ENCODE measurements at places on chromosomes 1 and 21.
A peak's percentile ranks its signal among the peaks of the same experiment; 100 is the strongest.

GRCh38 chr1:21891621-21892479 is 45.3 kb downstream of the HSPG2 start:
- no peak for DNase-seq

GRCh38 chr1:35930593-35931445 is at the start of gene AGO3:
AGO3 (plus strand) TSS chr1:35931105; CDS start chr1:35931427, 322 bp downstream.
- DNase-seq = peak; percentile 81

GRCh38 chr1:24868016-24868875 is 61.8 kb downstream of the RUNX3 start:
- no peak for DNase-seq

DNA sequence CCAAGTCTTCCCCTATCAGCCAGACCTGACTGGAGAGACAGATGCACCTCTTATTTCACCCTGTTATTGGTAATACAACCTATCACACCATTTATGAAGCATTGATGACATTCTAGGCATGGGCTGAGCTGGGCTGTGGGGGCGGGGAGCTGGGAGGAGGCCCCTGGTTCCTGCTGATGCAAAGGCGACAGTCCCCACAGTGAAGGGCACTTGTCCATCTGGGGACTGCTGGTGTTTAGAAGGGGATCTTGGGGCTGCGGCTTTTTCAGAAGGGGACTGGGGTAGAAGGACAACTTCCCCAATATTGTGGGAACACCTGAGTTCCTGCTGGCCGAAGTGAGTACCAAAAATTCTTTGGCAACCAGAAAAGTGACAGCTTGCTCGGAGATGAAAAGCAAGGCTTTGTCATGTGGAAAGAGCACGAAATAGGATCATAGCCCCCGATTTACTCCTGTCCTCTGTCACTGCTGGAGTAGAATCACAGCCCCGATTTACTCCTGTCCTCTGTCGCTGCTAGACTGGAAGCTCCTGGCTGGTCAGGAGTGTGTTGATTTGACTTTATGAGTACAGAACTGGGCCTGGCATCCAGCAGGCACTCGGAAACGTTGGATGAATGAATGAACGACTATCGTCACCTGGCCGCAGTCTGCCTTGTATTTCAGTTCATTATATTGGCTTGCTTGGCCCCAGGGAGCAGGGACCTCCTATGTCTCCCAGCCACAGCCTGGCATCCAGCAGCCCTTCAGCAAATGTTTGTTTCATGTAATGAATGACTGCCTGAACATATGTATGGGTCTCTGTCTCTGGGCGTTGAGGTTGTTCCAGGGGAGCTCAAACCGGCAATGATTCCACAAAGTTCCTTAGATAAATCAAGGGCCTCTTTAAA is 16.5 kb upstream of the ETV3L start:
- no peak for DNase-seq

GRCh38 chr1:165425621-165426020 is 19.3 kb downstream of the RXRG start:
- no peak for DNase-seq

DNA sequence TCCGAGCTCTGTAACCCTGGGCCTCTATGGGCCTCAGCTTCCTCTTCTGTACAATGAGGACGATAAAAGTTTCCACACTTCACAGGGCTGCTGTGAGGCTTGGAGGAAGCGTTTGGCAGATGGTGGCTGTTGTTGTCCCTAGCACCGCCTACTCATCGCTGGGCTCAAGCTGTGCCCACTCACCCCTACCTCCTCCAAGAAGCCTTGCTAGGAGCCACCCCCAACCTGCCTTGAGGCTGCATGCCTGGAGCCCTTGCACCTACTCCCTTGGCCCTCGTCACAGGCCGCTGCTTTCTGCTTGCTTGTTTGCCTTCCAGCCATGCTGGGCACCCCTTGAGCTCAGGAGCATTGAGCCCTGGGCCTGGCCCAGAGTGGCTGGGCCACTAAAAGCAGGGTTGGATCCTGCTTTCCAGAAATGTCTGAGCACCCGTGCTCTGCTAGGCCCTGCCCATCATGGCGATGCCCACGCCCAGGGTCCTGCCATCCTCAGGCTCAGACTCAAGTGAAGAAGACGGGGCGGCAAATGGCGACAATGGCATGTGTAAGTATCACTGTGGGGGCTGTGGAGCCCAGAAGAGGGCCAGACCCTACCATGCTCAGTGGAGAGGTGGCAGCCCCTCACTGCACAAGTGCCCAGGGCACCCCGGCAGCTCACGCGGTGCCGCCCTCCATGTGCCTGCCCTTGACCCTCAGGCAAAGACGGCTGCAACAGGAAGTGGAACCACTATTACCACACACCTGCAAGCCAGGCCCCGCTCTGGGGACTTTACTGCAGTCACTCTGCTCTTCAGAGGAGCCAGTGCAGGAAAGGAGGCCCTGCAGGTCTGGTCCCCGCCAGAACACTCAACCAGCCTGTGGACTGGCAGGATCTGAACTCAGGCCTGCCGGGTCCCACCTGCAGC is 9.5 kb downstream of the SH3BGRL3 start:
- DNase-seq = no peak

- DNase-seq = no peak
Observed at GRCh38 chr1:110787328-110788071, 85.4 kb upstream of the CD53 start.

- no peak for DNase-seq
Observed at GRCh38 chr21:42107177-42107880, 36.2 kb downstream of the UMODL1 start.

- no peak for DNase-seq
Observed at GRCh38 chr1:220970311-220970710, 91.1 kb downstream of the HLX start.

GRCh38 chr21:29080454-29080941 is 7.0 kb upstream of the CCT8 start:
- no peak for DNase-seq

GRCh38 chr1:32937061-32937460 is 27.5 kb downstream of the RNF19B start:
- DNase-seq = no peak

- no peak for DNase-seq
Observed at GRCh38 chr1:978069-978834, 3.6 kb downstream of the PERM1 start.

DNA sequence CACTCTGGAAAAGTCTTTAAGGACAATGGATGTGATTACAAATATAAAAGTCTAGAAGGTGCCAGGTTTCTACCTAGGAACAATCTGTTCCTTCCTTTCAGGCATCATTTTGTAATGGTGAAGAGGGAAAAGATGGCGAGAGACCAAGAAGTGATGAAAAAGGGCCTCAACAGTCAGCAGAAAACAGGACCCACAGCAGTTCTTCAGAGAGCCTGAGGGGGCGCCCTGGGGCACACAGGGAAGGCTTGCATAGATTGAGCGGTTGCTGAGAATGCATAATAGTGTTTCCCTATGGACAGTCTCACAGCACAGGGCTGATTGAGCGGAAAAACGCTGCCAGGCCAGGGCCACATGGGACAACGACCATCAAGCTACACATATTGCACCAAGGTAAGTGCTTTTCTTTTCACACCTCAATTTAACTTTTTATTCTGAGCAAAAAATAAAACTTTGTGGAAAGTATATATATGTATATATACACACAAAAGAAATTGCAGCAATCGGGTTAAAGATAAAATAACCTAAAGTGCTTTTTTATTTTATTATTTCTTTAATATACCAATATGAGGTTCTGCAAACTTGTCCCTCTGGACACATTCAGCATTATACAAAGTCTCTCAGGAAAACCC is 3.1 kb upstream of the YRDC start:
- DNase-seq = peak; percentile 39

GRCh38 chr21:29372063-29372802 is 73.5 kb downstream of the BACH1 start:
- no peak for DNase-seq

DNA sequence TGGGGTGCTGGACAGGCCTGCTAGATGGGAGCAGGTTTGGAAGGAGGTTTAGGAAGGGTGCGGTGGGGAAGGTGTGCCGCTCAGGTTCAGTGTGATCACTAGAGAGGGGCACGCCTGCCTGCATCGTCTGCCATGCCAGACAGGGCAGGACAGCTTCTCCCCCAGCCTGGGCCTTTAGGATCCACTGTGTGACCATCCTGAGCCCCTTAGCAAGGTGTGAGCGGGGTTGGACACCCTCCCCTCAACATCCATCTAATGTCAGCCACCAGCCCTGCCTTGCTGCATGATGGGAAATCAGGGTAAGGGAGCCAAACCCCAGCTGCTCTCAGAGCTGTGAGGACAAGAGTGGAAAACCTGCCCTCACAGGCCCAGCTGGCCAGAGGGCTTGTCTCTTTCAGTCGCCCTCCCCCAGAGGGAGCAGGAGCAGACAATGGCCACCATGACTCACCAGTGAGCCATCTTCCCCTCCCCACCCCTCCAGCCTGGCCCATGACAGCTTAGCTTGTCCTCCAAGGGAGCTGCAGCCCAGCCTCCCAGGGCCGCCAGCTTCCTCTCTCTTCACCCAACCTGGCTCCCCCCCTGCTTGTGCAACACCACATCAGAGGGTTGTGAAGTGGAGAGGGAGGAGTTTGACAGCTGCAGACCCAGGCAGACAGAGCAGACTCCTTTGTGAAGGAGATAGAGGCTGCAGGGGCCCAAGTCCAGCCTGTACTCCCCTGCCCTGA is 37.0 kb downstream of the NUAK2 start:
- DNase-seq = peak; percentile 43

GRCh38 chr21:46116189-46116775 is 18.4 kb downstream of the COL6A2 start:
- no peak for DNase-seq

DNA sequence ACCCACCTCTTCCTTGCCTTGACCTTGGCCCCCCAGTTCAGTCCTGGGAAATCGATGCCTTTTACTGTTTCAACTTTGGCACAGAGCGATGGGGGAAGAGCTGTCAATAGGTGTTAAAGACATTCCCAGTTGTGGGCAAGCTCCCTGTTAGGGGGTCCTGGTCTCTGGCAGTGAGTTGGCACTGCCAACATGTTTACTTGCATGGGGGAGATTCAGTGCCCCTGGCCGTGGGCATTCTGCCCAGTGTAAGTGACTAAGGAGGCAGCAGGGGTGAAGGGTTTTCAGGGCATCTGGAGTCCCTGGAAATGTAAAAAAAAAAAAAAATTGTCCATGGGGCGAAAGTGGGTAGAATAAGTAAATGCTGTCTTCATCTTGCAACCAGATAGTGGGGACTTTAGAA is 407.0 kb downstream of the PTPRU start:
- DNase-seq = no peak

GRCh38 chr21:17512253-17513213 is at the start of gene CXADR:
CXADR (plus strand) TSS chr21:17513043; CDS start chr21:17513130, 87 bp downstream.
- peak; percentile 68 for DNase-seq

DNA sequence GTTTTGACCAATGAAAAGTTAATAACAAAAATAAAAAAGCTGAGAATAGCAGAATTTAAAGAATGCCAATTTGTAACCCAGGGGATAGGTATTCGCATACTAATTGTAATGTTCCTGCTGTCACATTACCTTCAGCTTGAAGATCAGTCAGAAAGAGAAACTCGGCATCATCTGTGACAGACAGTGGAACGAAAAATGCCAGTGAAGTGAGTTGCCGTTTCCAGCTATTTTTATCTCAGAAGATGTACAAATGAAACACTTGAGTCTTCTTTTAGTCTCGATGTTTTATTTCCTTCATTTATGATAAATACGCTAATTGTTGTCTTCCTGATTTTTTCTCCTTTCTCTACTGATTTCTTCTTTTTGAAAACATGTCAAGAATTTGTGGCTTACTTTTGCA is 26.1 kb downstream of the RGS21 start:
- no peak for DNase-seq

DNA sequence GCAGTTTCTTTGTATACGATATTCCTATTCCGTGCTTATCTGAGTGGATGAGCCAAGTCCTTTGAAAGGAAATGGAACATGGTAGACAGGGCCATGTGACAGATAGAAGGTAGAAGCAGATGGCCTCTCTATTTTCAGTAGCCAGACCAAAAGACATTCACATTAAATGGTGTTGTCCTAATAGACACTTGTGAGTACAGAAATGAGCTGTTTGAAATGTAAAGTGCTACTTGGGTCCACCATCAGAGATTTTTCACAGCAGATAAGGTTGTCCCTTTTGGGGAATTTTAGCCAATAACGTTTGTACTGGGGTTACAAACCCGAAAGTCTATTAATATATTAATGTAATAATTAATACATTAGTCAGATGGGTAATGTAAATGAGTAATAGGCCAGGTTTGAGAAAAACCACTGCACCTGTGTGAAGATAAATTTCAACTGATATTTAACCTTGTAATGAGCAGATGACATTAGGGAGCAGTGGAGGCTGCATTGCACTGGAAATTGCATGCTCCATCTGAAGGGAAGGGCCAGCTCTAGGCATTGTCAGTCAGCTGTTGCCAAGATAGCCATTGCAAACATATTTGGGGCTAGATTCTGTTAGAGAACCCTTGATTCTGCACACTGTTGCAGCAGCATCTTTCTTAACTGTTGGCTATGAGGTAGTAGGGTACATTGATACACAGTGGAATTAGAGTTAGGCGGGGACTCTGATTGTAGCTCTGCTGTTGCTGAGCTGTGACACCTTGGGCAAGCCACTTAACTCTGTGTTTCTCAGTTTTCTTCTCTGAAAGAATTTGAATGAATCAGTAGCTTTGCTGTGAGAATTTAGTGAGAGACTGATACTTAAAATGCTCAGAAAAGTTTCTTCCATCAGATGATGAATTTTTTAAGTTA is 43.8 kb downstream of the FGGY start:
- DNase-seq = no peak

- no peak for DNase-seq
Observed at GRCh38 chr21:45432575-45433255, 27.8 kb downstream of the COL18A1 start.

DNA sequence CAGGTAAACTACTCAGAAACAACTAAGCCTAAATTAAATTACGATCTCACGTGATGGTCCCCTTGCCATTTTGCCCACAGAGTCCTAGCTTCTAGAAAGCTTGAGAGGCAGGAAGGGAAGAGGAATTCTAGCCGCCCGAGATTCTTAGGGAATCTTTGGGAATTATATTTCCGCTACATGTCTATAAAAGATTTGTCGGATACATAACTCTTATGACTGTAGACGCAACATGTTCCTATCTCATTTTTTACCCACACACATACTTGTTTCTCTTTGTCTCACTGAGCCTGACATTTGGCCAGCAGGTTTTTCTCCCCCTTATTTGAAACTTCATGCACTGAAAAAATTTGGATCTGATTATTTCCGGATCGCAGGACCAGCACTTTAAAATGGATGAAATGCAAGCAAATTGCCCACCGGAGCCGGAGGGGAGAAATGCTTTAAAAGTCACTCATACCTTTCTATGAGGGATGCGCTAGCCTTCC is 5.5 kb downstream of the GLIS1 start:
- no peak for DNase-seq

DNA sequence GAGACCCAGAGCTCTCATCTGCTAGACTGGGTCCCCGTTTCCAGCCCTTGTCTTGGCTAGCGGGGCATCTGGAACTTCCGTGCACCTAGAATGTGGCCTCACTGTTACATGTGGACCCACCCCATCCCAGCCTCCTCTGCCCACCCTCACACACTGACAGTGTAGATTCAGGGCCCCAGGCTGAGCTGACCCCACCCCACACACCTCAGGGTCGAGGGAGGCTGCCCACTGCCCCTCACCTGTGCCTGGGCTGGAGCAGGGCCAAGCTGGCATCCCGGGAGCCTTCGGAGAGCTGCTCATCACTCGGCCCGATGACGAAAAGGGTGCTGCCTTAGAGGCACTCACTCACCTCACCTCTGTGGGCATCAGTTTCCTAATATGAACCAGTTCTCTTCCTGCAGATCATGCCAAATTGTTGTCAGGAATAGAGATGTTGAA is 11.1 kb downstream of the ACOT11 start:
- no peak for DNase-seq

- no peak for DNase-seq
Observed at GRCh38 chr1:104064399-104064798, 314.7 kb downstream of the AMY1C start.

- no peak for DNase-seq
Observed at GRCh38 chr1:200250469-200250868, 159.4 kb downstream of the ZNF281 start.

Data from stimulated activated CD4-positive, alpha-beta T cell treated with anti-CD3 and anti-CD28 coated beads, Interleukin-15, amount 100 ng/mL, for 1 hour (primary cell).